ENCODE measurements at places on chromosomes 6 and 20.

GRCh38 chr6:168609026-168609685, 168.2 kb downstream of the SMOC2 start:
- ATAC-seq = no peak

- no peak for ATAC-seq
Measured at GRCh38 chr6:89409461-89410035, 2.5 kb downstream of the RRAGD start.

DNA sequence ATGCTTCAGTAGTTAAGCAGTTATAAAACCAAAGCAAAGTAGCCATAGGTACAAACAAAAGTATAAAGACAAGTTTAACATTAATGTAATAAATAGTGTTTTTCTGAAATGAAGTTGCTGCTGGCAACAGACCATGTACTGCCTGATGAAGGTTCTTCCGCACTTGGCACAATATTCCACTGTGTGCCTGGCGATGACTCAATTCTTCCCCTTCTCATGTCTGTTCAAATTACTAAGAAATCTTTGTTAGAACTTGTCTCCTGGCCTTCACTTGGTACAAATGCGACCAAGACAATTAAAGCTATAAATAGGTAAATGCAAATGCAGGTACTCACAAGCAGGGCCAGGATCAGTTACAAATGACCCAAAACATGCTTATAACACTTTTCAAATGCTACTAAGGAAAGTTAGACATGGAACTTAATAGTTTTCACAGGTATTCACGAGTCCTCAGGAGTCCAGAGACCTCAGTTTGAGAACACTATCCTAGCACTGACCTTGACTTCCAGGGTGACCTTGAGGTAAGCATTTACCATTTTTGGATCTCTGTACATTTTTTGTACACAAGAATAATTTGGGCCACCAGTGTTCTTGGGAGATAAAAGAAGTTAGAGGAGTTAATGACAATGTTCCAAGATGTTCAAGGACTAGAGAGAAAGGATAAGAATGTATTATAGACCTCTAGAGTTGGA, 8.1 kb upstream of the DDR1 start:
- peak; percentile 56 for ATAC-seq

GRCh38 chr6:5634525-5634924, 372.2 kb downstream of the NRN1 start:
- no peak for ATAC-seq

DNA sequence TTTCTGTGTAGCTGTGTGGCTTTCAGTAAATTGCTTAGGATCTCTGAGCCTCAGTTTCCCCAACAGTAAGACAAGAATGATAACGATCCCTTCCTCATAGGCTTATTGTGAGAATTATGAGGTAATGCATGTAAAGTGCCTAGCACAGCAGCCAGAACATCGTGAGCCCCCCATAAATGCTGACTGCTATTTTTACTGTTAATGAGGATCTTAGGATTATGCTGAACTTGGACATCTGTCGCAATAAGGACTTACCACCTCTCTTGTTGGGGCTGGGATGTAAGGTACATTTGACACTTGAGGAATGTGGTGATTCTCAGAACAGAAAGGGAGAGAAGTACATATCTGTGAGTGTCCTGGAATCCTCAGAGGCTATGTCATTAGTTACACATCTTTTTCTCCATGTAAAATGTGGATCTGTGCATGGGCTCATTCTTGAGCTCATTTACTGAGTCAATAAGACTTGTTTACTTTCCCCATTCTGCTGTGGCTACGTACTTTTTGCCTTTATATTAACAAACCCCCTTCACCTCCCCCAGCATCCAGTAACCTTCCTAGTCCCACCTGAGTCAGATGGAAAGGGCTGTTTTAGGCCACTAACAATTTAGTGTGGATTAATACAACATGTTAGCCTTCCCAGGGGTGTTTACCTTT, 64.4 kb upstream of the PLEKHG1 start:
- ATAC-seq = no peak

DNA sequence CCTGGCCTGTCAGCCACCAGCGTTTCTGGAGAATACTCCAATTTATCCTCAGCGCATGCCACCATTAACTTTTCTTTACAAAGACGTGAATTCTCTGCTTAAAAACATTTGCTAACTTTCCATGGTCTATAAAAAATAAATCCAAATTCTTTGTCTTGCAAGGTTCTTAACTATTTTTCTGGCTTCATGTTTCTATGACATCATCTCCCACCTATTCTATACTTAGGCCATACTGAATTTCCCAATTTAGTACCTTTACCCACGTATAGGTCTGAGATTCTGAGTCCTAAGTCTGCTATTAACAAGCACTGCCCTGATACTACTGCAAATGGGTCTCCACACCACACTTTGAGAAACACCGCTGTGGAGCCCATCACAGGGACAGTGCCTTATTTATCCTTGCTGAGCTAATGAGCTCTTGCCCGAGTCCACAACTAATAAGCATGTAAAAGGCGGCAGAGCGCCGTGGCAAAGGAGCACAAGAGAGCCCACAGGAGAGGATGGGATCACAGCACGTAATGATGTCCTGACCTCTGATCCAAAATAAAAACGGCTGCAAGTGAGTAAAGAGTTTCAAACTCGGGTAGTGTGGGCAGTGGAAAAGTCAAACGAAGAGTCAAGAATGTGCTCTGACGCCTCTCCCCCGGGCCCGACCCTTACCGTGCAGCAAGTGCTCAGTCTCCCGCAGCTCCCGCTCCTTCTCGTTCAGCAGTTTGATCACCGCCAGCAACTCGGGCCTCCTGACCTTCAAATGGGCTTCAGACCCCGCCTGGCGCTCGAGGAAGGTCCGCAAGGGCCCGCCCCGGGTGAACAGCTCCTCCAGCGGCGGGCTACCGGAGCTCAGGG, 519 bp downstream of the MTRF1L start:
- ATAC-seq = peak; percentile 41

DNA sequence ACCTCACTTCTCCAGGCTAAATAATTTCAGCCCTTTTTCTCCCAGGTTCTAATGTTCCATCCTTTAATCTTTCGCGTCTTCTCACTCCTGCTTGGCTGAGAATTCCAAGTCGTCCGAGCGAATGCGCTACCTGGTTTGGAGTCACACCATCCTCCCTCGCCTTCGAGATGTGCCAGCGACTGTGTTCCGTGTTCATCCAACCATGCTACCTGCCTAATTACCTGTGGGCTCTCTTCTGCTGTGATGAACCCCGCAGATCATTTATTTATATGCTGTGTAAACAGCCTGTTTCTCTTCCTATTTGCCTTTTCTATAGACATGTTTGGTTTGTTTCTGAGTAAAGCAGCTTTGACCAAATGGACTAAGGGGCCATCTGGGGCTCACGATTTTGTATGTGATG, 83.5 kb upstream of the TMEM181 start:
- ATAC-seq = no peak

GRCh38 chr20:3730803-3731672, 1.4 kb upstream of the HSPA12B start:
- no peak for ATAC-seq

GRCh38 chr6:42266538-42266937, 48.9 kb upstream of the MRPS10 start:
- ATAC-seq = no peak

DNA sequence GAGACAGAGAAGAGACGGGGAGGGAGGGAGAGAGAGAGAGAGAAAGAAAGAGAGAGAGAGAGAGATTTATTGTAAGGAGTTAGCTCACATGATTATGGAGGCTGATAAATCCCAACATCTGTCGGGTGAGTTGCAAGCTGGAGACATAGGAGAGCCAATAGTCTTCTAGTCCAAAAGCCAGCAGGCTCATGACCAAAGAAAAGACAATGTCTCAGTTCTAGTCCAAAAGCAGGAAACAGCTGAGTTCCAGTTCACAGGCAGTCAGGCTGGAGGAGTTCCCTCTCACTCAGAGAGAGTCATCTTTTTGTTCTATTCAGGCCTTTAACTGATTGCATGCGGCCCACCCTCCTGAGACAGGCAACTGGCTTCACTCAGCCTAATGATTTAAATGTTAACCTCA, 416.6 kb downstream of the PREX1 start:
- no peak for ATAC-seq

- no peak for ATAC-seq
Measured at GRCh38 chr20:50088022-50088421, 24.9 kb downstream of the UBE2V1 start.

GRCh38 chr6:155263373-155264063, at the start of gene CLDN20:
TSS of gene CLDN20 (plus strand) at chr6:155264013. CDS start at chr6:155275720, 11,707 bp downstream.
- no peak for ATAC-seq

- ATAC-seq = no peak
Measured at GRCh38 chr6:159616456-159616855, 76.6 kb downstream of the SOD2 start.

GRCh38 chr20:12597551-12597950, 411.2 kb upstream of the SPTLC3 start:
- ATAC-seq = no peak

GRCh38 chr6:146545581-146545980, 1.9 kb downstream of the RAB32 start:
- no peak for ATAC-seq

DNA sequence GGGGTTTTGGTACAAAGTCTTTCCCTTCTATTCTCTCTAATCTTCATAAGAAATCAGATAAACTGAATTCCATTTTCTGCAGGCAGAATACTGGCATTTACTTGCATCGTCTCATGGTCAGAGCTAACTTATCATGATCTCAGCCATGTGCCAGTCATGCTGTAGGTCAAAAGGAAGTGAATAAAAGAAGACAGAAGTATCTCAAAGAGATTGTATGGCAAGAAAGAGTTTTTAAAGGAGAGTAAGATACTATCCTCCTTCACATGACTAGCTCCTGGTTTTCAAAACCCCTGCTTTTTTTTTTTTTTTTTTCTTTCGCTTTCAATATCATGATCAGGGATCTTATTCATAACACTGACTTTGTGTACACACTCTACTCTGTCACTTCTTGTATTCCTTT, 398.3 kb downstream of the C6orf118 start:
- no peak for ATAC-seq

GRCh38 chr6:7512320-7512719, 29.2 kb upstream of the DSP start:
- ATAC-seq = no peak

GRCh38 chr6:132063738-132064137, 112.6 kb upstream of the CCN2 start:
- ATAC-seq = peak; percentile 77

DNA sequence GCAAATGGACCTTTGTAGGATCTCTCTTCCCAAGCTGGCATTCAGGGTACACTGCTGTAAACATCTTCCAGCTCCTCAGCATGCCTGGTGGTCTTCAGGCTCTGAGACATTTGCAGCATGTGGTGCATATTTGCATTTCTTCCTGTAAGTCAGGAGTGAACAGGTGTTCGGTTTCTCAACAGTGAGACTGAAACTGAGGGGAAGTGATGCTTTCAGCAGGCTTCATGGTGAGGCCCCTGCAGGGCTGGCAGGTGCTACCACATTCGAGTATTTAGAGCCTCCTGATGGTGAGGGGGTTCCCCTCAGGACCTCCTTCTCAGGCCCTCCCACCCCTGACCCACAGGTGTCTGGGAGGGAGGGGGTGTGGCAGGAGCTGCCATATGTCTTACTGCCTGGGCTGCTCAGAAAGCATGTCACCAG, 15.1 kb downstream of the MYBL2 start:
- ATAC-seq = no peak

DNA sequence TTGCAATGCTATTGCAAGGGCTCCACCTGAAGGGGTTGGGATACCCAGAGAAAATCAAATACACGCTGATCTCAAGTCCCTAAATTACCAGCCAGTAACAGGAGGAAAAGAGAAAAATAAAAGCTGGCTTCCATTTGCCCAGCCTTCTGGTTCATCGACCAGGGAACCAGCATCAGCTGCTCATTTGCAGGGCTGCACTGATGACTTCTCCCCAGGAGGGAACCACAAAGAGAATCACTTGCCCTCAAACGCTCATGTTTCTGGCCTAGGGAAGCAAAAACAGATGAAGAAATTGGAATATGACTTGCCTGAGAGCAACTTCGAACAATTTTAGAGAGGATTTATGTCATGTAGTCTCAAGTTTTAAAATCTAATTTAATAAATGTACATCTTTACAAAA, 119.7 kb downstream of the SH3BGRL2 start:
- no peak for ATAC-seq

DNA sequence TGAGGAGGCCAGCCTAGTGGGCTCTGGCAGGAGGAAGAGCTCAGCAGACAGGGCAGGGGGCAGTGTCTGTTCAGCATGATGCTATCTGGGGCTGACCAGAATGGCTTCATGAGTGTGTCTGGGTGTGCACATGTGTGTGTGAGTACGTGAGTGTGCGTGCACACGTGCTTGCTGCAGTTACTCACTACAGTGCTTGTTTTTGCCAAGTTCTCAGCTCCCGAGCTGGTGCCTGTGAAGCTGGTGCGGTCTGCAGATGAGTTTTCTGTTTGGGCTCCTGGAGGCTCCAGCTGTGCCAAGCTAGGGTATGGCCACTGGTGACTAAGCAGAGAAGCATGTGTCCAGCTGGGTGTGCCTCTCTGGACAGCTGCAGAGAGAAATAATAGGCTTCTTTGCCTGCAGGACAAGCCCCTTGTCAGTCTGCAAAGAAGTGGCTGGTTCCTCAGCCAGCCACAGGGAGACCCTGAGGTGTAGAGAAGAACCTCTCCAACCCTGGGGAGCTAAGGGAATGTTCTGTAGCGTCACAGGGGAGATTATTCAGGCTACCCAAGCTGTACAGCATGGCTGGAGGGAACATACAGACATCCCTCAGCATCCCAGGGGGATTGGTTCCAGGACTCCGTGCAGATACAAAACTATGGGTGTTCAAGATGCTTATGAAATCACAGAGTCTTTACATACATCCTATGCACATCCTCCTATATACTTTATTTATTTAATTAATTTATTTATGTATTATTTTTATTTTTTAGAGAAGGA, 40.2 kb upstream of the FAM50B start:
- peak; percentile 82 for ATAC-seq

GRCh38 chr6:47134476-47135189, 92.5 kb upstream of the ADGRF1 start:
- peak; percentile 87 for ATAC-seq

- no peak for ATAC-seq
Measured at GRCh38 chr20:436476-436875, 25.9 kb downstream of the TBC1D20 start.

DNA sequence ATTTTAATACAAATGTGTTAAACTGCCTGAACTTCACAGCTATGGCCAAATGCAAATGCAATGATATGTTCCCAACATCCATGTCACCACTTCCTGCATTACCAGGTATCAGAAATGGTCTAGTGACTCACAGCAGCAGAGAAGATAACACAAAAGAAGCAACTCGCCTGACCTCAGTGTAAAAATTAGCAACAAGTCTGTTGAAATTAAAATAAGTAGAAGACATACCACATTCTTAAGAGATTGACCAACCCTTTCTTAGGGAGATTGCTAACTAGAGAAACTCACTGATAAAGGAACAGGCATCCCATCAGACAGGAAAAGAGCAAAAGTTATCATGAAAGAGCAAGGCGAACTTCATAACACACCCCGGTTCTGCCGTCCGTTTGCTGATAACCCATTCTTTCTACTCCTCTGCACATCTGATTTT, 45.1 kb downstream of the RNASET2 start:
- no peak for ATAC-seq

DNA sequence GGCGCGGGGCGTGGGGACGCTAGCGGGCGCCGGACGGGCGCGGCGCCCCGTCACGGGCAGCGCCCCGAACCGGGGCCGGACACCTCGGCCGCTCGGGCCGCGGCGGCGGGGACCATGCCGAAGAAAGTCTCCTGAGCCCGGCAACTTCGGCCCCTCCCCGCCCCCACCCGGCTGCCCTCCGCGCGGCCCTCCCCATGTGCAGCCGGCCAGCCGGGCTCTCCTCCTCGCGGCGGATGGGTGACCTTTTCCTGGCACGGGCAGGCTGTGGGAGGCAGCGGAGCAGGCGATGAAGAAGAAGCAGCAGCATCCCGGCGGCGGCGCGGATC, 278 bp downstream of the UST start:
- ATAC-seq = peak; percentile 12
